ENCODE measurements at places on chromosomes 6 and 20. TPM values are rescaled to one million over a fixed set of nuclear protein-coding genes. Genes with fewer than 3 reads are reported as not detected.

The NKX2-4 gene
- polyA plus RNA-seq: not detected

The ECT2L gene
- not detected for polyA plus RNA-seq

The TULP1 gene
- polyA plus RNA-seq: 0.13 TPM

The EEF1A1 gene
- 8,558 TPM for polyA plus RNA-seq

The DNPH1 gene
- 95.0 TPM for polyA plus RNA-seq

The TDRD6 gene
- polyA plus RNA-seq: 0.07 TPM

The IFT52 gene
- polyA plus RNA-seq: 16.6 TPM

The IL17F gene
- polyA plus RNA-seq: not detected

The PRDM13 gene
- polyA plus RNA-seq: 0.02 TPM

The CALHM6 gene
- 11.9 TPM for polyA plus RNA-seq
